RPMI7951 (cell line): ENCODE measurements at places on chromosomes 5 and 9. TPM values are rescaled to one million over a fixed set of nuclear protein-coding genes. Genes with fewer than 3 reads are reported as not detected.

GRCh38 chr5:125201446-125202052, 455.1 kb upstream of the ZNF608 start:
- no peak for DNase-seq

The SOX30 gene
- total RNA-seq: not detected in 2 replicates

- no peak for DNase-seq
These were observed 42.7 kb downstream of the SCGB3A1 start for GRCh38 chr5:180548563-180548962.

The SOHLH1 gene
- not detected in 2 replicates for total RNA-seq

DNA sequence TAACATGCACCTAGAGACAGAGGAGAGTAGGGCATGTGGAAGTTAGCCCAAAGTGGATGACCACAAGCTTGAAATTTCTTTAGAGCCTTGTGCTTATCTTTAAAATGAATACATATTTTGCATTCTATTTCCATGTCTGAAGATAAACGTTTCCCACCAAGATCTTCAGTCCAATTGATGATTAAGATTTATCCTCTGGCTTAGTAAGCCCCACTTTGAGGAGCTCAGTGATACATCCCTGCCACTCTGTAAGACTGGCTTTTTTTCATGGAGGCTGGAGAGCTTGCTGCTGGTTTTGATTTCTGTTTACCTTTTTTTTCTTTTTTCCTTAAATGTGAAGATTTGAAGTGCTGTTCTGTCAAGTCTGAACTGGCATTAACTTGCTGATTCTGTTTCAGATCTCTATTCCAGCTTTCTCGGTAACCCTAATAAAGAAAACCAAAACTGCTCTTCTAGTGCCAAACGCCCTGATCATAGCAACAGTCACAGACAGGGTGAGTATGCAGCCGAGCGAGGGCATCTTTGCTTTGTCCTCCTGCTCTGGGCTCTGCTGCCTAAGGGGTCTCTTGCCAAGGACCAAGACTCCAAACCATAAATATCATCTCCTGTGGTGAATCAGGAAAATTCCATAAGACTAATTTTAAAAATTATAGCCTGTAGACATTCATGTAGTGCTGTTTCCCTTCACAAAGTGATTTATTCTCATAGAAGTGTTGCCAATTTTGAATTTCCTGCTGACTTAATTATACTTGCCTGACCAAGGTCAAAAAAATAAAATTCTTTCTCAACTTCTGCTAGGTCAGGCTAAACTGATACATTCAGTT, 54.3 kb downstream of the GRAMD2B start:
- no peak for DNase-seq

GRCh38 chr5:98779264-98779877, 5.9 kb downstream of the RGMB start:
- no peak for DNase-seq
